Putamen (tissue), 1 donor: ENCODE measurements at places on chromosomes 5 and 9.

GRCh38 chr9:101902051-101902450, 163.6 kb upstream of the GRIN3A start:
- DNase-seq: no peak

DNA sequence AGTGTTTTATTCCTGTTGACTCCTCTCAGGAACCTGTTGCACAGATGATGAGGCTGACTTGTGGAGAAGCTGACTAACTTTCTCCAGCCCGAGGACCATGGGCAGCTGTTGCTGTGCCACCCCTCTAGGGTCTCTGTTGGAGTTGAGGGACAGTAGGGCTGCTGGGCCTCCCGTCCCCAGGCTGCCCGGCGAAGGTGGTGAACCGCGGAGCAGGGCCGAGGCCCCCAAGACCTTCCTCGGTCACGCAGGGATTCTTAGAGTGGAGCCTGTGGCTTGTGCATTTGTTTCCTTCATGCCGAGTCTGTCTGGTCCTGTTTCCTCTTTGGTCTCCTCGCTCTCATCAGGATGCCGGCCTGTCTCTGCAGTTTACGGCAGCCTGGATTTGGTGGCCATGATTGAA, 40.2 kb downstream of the CACNA1B start:
- no peak for DNase-seq

GRCh38 chr5:74140409-74140808, 500.1 kb downstream of the ENC1 start:
- no peak for DNase-seq

- DNase-seq: no peak
Observed at GRCh38 chr5:141362719-141363118, 1.2 kb upstream of the PCDHGA5 start.

DNA sequence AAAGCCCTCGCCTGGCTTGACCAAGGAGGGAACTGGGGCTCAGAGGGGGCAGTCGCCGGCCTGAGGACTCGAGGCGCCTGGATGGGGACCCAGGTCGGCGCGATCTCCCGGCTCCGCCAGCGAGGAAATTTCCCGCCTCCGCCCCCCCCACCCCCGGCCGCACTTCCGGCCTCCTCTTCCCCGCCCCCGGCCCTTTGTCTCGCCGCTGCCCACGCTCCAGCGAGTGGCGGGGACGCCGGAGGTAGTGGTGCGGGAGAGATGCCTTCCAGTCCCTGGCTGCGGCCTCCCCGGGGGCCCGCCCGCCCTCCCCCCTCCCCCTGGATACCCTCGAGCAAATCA, 448 bp upstream of the GPRIN1 start:
- no peak for DNase-seq

- no peak for DNase-seq
Observed at GRCh38 chr5:121937762-121938161, 24.0 kb upstream of the SRFBP1 start.

- no peak for DNase-seq
Observed at GRCh38 chr9:35608221-35608620, 3.2 kb downstream of the TESK1 start.

- no peak for DNase-seq
Observed at GRCh38 chr5:122036326-122036725, 41.7 kb downstream of the LOX start.

DNA sequence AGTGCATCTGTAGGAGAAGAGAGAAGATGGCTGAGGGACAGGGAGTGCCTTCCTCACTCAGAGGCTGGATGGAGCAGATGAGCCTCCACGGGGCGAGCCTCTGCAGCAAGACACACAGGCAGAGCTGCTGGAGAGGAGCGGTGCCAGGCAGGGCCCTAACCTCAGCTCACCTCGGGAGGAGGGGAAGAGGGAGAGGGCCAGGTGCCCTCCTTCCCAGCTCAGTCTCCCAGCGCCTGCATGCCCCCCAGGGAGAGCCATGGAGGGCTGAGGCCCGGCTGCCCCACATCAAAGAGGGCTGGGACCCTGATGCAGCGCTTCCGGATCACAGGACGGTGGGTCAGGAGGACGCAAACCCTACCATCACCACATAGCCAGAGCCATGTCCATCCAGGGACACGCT, 13.6 kb upstream of the SPATA31E1 start:
- DNase-seq: no peak

- no peak for DNase-seq
Observed at GRCh38 chr9:131235480-131235851, 40.8 kb downstream of the FAM78A start.

DNA sequence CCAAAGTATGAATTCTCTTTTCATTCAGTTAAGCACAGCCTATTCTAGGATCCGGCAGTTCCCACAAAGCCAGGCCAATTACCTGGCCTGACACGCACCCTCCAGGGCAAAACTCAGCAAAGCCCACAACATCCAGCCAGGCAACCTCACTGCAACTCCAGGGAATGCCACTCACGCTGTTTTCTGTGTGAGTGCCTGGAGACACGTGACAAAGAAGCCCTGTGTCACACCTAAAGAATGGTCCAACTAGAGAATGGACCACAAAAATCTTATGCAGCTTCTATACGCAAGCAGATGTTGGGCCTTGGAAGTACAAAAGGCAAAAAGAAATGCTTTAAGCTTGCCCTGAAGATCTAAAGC, 20.2 kb downstream of the RETREG1 start:
- DNase-seq: no peak

DNA sequence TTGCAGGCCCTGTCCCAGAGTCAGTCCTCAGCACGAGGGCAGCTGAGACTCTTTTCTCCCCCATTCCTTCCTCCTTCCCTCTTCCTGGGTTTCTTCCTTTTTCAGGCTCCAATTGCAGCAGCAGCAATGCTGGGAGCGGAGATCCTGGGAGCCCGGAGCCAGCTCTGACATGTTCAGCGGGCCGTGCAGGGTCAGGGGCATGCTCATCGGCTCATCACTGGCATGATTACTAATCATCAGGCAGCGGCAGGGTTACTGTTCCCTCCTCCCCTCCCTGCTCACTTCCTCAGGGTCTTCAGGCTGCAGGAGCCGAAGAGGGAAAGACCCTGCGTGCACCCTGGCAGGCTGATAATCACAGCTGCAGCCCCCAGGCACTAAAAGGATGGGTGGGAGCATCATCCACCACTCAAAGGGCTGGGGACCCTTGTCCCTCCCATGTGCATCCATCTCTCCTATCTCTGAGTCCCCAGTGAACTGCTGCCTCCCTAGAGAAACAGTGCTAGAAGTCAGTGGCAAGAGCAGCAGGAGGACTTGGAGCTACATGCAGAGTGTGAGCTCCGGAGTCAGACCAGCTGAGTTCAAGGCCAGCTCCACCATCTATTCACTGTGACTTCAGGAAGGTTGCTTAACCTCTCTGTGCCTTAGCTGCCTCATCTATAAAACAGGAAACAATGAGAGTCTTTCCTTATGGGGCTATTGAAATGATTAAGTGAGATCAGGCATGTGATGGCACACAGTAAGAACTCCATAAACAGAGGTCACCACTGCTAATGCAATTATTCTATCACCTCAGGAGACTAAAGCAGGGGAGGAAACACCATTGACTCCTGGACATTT, 7.8 kb upstream of the KCNIP1 start:
- no peak for DNase-seq

GRCh38 chr5:24547132-24547531, 97.6 kb downstream of the CDH10 start:
- DNase-seq: no peak

DNA sequence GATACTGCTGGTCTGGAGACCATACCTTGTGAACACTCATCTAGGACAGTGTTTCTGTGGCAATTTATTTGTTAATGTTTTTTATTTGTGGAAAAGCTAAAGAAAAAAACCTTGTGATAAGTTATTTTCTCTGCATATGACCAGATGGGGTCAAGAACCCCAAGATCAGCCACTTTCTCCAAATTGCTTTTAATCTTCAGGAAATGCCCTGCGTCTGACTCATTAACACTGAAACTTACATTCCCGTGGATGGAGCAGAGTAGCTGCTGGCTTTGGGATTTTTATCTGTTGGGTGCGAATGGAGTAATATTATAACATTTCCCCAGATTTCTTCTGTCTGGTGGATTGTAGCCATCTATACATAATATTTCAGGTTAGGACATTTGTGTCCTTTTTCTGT, 444.5 kb downstream of the SH3GL2 start:
- DNase-seq: no peak

DNA sequence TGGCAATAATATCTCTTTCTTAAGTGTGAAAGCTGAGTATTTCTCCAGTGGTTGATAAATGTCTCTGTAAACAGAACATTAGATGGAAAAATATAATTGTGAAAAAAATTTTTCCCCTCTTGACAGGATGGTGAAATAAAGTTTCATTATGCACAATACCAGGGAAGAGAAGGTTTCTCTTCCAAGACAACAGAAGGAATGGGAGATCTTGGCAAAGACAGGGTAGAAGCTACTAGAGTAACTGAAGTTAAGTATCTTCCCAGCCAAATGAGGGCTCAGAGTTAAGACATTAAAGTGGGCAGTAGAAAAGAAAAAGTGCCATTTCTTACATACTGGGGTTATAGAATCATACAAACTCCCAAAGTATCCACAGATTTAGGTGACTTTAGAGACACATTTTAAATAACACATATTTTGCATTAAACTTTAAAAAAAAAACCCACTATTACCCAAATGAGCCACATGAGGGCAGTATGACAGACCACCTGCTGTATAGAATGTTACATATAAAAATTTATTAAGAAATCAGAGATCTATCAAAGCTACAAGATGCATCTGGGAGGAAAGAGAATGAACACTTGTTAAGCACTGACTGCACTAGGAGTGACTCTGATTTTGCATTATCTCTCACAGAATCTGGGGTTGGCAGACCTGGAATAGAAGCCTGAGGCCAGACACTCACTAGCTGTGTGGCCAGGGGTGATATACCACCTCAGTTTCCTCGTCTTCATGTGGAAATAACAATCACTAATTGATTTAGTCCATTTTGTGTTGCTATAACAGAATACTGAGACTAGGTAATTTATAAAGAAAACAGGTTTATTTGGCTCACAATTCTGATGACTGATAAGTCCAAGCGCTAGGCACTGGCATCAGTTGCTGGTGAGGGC, 98.5 kb downstream of the ARSB start:
- no peak for DNase-seq

GRCh38 chr9:80720579-80720978, 968.8 kb downstream of the TLE1 start:
- no peak for DNase-seq

- DNase-seq: no peak
Observed at GRCh38 chr9:68896486-68896885, 117.4 kb downstream of the PRKACG start.

DNA sequence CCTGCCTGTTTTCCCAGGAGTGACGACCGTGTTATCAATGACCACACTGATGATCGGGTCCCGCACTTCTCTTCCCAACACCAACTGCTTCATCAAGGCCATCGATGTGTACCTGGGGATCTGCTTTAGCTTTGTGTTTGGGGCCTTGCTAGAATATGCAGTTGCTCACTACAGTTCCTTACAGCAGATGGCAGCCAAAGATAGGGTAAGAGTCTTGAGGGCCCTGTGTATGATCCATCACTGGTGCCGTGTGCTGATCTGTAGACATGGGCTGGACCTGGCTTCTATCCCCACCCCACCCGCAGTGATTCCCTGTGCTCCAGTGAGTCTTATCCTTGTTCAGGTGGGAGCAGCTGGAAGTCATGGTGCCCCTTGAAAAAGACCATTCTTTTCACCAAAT, 26.0 kb downstream of the GABRP start:
- no peak for DNase-seq

GRCh38 chr9:34413231-34413852, 36.6 kb upstream of the MYORG start:
- peak; percentile 36 for DNase-seq

- DNase-seq: no peak
Observed at GRCh38 chr9:91071184-91071990, 269.8 kb downstream of the SYK start.

DNA sequence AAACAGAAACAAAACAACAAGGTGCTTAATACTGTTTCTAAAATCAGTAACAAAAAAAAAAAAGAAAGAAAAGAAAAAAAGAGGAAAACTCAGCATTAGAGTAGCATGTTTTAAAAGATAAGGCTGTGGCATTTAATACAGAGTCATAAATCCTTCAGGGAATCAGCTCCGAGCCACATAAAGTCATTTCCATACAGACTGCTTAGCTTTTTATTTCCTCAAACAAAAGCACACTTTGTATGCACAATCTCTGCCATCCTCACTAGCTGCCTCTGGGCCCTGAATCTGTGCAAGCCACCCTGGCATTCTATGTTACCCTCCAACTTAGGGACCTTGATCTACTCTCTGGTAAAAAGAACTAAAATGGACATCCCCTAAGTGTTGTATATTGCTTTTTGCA, 87.6 kb downstream of the SEMA6A start:
- peak; percentile 66 for DNase-seq

DNA sequence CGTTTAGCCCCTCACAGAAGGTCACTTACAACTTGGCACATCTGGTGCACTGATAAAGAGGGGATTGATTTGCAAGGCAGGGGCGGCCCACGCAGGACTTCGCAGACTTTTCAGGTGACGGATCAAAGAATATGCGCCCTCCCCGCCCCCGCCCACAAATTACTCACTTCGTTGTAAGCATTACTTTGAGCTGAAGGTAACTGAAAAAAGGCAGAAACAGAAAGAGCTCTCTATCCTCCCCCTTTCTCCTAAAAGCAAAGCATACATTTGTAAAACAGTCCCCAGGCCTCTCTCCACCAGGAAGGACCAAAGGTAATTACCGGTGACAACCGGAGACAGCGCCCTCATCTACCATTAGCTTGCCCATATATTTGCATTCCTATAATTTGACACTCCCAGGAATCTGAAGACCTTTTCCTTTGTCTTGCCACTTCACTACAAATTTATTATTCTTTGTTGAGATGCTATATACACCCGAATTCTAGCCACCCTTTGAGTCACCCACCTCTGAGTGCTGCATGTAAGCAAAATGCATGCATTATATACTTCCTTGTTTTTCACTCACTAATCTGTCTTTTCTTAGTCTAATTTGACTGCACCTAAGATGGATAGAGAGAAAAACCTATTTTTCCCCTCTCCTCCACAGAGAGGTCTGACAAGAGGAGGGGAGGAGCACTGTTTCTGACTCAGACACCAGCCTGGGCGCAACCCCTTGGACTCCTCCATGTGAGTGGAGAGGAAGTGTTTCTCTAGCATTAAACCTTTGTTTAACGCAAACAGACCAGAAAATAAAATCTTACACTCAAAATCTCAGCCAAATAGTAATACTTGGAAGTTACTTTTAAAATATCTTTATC, 74.7 kb upstream of the SPIN1 start:
- DNase-seq: no peak

DNA sequence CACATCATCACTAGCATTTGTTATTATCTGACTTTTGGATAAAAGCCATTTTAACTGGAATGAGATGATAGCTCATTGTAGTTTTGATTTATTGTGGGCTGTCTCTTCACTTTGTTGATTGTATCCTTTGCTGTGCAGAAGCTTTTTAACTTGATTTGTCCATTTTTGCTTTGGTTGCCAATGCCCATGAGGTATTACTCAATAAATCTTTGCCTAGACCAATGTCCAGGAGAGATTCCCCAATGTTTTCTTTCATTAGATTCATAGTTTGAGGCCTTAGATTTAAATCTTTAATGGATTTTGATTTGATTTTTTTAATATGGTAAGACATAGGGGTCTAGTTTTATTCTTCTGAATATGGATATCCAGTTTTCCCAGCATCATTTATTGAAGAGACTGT, 28.8 kb upstream of the SMARCA2 start:
- DNase-seq: no peak

GRCh38 chr5:141529002-141529401, 40.1 kb downstream of the PCDHGC5 start:
- no peak for DNase-seq

GRCh38 chr5:180142824-180143610, 66.0 kb downstream of the RASGEF1C start:
- DNase-seq: no peak
